ENCODE measurements at places on chromosomes 6 and 20.

DNA sequence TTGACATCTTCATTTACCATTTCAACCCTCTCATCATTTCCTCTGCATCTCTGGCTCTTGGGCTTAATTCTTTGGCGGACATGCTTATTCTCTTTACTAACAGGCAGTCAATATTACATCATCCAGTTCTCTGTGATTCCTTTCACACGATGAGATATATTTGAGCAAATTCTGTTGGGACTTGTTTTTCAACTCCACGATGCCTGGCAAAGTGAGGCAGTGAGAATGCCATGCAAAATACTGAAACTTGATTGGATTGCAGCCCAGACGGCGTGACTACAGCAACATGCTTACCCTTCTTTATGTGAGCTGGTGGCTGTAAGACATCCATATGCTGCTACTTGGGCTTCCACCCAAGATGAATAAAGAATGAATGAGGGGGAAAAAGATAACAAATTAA is 101.7 kb upstream of the SPACA1 start:
- H3K4me1 ChIP-seq = no peaks in the 10 kb centered on the region
- DNase-seq = no peak
- no peaks in the 10 kb centered on the region for H3K36me3 ChIP-seq
- H3K27me3 ChIP-seq = no peaks in the 10 kb centered on the region

GRCh38 chr6:147559006-147559405 is 50.5 kb downstream of the SAMD5 start:
- no peaks in the 10 kb centered on the region for H3K36me3 ChIP-seq
- no peak overlapping the region for H3K27ac ChIP-seq
- H3K4me3 ChIP-seq = no peak overlapping the region
- H3K27me3 ChIP-seq = no peaks in the 10 kb centered on the region
- no peaks in the 10 kb centered on the region for H3K4me1 ChIP-seq

DNA sequence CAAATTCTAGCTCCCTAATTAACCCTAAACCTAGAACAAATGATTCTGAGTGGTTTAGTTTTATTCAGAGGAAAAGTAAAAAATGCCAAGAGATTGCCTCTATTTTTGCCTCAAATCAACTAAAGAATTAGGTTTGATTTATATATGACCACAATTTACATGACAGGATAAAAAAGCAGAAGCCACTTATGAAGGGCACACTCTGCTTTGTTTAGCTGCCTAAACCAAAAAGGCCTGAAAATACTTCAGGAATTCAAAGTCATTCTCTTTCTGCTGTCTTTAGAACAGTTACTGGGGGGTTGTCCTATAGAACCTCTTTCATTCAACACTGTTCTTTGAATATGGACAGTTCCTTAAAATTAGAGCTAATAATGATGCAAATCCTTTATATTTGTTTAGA is 5.3 kb downstream of the FBXO5 start:
- H3K4me3 ChIP-seq = peak overlapping the region; percentile 30
- no peak for DNase-seq
- H3K27me3 ChIP-seq = no peaks in the 10 kb centered on the region
- no peaks in the 10 kb centered on the region for H3K4me1 ChIP-seq
- H3K36me3 ChIP-seq = peaks cover 3% of the 10 kb centered on the region

DNA sequence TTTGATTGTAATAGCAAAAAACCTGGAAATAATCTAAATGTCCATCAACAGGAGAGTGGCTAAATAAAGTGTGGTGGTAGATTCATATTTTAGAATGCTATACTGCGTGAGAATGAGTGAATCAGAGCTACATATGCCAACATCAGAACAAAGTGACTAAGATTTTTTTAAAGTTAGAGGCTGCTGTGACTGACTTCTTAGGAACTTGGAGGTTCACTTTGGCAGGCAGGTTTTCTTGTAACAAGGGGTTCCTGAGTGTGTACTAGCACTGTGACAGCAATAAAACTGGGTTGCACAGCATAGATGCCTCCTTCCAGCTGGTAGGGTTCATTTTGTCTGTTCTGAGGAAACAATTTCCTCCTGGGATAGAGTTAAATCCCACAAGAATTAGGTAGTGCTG is 75.3 kb upstream of the ENPP5 start:
- no peak for DNase-seq
- H3K4me3 ChIP-seq = no peak overlapping the region
- H3K4me1 ChIP-seq = no peaks in the 10 kb centered on the region

DNA sequence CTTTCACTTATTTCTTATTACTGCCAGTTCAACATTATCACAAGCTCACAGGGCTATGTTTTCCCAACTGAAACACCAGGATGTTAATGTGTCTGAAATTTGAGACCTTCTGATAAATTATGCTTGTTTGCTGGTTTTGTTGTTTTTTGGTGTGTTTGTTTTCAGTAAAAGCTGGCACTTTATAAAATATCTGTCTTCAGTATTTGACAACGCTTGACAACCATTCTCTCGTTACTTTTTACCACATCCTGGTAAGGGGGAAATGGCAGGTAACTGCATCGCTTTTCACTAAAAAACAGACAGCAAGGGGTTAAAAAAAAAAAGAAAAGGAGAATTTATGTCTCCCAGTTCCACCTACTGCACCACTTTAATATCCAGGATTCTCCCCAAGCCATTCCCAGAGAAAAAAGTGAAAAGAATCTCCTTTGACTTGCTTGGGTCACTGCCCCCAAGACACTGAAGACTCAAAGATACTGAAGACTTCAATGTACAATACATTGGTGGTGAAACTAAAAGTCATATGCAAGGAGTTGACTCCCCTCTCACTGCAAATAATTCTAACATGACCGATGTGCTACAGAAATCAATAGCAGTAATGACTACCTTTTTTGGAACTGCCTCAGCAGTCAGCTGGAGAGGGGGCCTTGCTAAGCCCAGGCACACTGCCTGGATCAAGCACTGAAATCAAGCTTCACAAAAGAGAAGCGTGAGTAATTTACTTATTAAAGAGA is 88.9 kb downstream of the HIVEP2 start:
- no peak for DNase-seq
- no peak overlapping the region for H3K4me3 ChIP-seq
- no peaks in the 10 kb centered on the region for H3K27me3 ChIP-seq
- H3K27ac ChIP-seq = no peak overlapping the region
- peaks cover 10% of the 10 kb centered on the region for H3K4me1 ChIP-seq

GRCh38 chr6:159102373-159103160 is 57.8 kb upstream of the TAGAP start:
- no peak overlapping the region for H3K27ac ChIP-seq
- no peak overlapping the region for H3K4me3 ChIP-seq
- no peaks in the 10 kb centered on the region for H3K27me3 ChIP-seq
- peaks cover 3% of the 10 kb centered on the region for H3K4me1 ChIP-seq
- H3K36me3 ChIP-seq = no peaks in the 10 kb centered on the region

DNA sequence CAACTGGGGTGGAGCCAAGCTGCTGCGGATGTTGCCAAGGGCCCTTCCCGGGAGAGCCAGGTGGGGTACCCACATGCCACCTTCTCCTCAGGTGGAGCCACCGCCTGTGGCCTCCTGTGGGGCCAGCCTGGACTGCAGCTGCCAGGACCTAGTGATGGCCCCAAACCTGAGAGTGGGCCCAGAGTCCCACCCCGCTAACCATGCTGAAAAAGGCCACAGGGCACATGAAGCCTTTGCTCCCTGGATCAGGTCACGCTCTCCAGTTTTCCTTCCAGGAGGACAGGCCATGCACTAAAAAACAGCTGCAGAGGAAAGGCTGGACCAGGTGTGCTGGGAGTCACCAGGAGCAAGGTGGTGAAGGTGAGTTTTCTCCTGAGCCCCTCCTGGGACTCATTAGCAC is 73.9 kb upstream of the SLC22A16 start:
- H3K36me3 ChIP-seq = no peaks in the 10 kb centered on the region
- H3K4me3 ChIP-seq = no peak overlapping the region
- H3K4me1 ChIP-seq = 0 out of 2 replicates have a peak, but pooled peaks cover 2% of the 10 kb centered on the region
- no peak for DNase-seq
- H3K27me3 ChIP-seq = no peaks in the 10 kb centered on the region
- H3K27ac ChIP-seq = no peak overlapping the region

DNA sequence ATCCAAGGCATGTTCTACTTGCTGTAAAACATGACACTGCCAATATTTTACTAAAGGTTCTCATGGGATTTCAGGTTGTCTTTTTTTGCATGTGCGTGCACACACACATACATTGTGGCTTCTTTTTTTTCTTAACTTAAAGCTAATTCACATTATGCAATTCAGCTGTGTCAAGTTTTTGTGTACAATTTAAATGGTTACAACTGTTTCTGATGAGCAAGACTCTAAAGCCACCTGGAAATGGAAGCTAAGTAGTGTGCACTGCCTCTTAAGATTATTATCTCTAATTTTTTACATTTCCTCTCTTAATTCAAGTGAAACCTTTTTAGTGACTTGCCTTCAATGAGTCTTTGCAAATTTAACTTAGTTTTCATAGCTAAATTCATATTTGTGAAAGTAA is 75.3 kb downstream of the TULP4 start:
- H3K27ac ChIP-seq = no peak overlapping the region
- no peak overlapping the region for H3K4me3 ChIP-seq
- no peaks in the 10 kb centered on the region for H3K4me1 ChIP-seq
- H3K27me3 ChIP-seq = no peaks in the 10 kb centered on the region
- H3K36me3 ChIP-seq = 0 out of 2 replicates have a peak, but pooled peaks cover 4% of the 10 kb centered on the region

GRCh38 chr6:149271348-149272340 is 45.9 kb upstream of the TAB2 start:
- DNase-seq = no peak
- no peak overlapping the region for H3K27ac ChIP-seq
- H3K4me3 ChIP-seq = no peak overlapping the region
- no peaks in the 10 kb centered on the region for H3K36me3 ChIP-seq
- H3K4me1 ChIP-seq = no peaks in the 10 kb centered on the region

Data from H1 (cell line).